ENCODE measurements at places on chromosomes 2 and 18.

- no peak for DNase-seq
- no peak overlapping the region for H3K4me3 ChIP-seq
- peak overlapping the region; percentile 34 for H3K27ac ChIP-seq
- no peaks in the 10 kb centered on the region for H3K27me3 ChIP-seq
- peaks cover 63% of the 10 kb centered on the region for H3K4me1 ChIP-seq
- no peaks in the 10 kb centered on the region for H3K36me3 ChIP-seq
These were observed 67.2 kb downstream of the MBP start for GRCh38 chr18:77065221-77065981.

- H3K27me3 ChIP-seq = no peaks in the 10 kb centered on the region
- no peak overlapping the region for H3K27ac ChIP-seq
These were observed 35.3 kb upstream of the CAVIN2 start for GRCh38 chr2:191881982-191882816.

GRCh38 chr18:57195341-57195740 is 48.5 kb downstream of the BOD1L2 start:
- no peak overlapping the region for H3K27ac ChIP-seq
- H3K4me3 ChIP-seq = no peak overlapping the region
- no peaks in the 10 kb centered on the region for H3K4me1 ChIP-seq
- H3K27me3 ChIP-seq = no peaks in the 10 kb centered on the region
- no peak for DNase-seq

DNA sequence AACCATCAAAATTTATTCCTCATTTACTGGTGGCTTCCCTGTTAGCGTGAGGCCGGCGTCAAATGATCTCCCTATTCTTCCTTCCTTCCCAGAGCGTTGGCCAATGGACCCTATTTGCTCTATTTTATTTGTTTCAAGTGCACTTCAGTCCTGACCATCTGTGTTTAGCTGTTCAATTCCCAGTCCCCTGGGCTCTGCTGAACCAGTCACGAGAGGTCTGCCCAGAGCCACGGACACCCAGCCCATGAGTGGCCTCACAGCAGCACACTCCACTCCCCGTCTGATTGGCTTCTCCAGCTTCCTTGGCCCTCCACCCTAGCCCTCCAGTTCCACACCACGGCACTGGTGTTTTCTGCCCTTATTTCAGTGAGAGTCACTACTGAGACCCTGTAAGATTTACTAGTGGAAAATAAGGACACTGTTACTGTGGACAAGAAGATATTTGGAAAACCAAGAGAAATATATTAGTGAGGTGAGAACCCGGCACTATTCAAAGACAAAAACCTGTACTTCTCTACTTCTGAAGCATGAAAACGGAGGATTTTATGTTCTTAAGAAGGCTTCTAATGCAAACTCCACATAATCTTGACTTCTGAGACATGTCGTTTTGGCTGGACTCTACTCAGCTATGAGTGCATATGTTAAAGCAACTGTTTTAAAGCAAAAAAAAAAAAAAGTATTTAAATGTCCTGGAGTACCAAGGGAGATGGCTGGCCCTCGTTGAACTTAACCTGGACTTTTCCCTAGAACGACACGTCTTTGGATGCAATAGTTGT is 86.6 kb downstream of the COL6A3 start:
- no peak for DNase-seq
- peaks cover 24% of the 10 kb centered on the region for H3K4me1 ChIP-seq
- H3K27me3 ChIP-seq = no peaks in the 10 kb centered on the region
- H3K4me3 ChIP-seq = no peak overlapping the region

GRCh38 chr2:160055726-160056108 is 6.7 kb downstream of the PLA2R1 start:
- no peaks in the 10 kb centered on the region for H3K36me3 ChIP-seq
- no peak overlapping the region for H3K27ac ChIP-seq
- H3K4me3 ChIP-seq = no peak overlapping the region
- peaks cover 63% of the 10 kb centered on the region for H3K4me1 ChIP-seq
- no peak for DNase-seq
- H3K27me3 ChIP-seq = no peaks in the 10 kb centered on the region

- no peak for DNase-seq
- H3K27ac ChIP-seq = no peak overlapping the region
- H3K4me1 ChIP-seq = no peaks in the 10 kb centered on the region
- no peaks in the 10 kb centered on the region for H3K36me3 ChIP-seq
- H3K27me3 ChIP-seq = no peaks in the 10 kb centered on the region
- H3K4me3 ChIP-seq = no peak overlapping the region
These were observed 36.3 kb upstream of the CCDC68 start for GRCh38 chr18:54995421-54996143.

DNA sequence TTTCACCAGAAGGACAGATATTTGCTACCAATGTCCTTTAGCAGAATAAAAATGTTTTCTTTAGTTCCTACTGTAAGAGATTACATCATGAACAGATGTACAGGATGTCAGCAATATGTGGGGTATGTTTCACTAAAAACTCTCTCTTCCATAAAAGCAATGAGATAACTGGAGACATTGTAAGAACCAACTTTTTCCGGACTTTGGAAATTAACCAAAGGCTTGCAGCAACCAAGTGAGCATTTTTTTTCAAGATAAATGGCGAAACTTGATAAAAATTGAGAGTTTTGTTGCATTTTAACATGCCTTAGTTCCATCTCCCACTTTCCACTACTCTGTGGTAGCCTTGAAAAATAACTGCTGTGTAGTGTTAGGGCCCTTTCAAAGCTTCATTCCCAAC is 429.8 kb upstream of the CDH2 start:
- H3K27ac ChIP-seq = no peak overlapping the region
- no peaks in the 10 kb centered on the region for H3K4me1 ChIP-seq
- no peaks in the 10 kb centered on the region for H3K36me3 ChIP-seq
- H3K27me3 ChIP-seq = no peaks in the 10 kb centered on the region
- H3K4me3 ChIP-seq = no peak overlapping the region

DNA sequence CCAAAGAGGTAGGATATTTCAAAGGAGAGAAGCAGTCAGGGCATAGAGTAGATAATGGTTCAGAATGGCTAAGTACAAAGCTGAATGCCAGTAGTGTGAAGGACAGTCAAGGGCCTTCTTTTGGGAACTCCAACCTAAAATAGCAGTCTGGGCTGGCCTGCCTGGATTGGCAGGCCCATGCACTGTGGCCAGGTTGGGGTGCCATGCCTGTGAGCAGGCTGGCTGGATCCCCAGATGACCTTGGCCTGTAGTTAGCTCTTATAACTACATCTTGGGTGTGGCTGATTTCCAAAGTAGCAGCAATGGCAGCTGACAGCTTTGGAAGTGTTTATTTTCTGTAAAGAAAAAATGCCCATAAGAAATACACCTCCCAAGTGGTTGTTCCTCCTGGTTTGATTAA is 51.5 kb upstream of the ITGB6 start:
- no peaks in the 10 kb centered on the region for H3K36me3 ChIP-seq
- no peak overlapping the region for H3K4me3 ChIP-seq
- H3K27ac ChIP-seq = peak overlapping the region; percentile 45
- H3K27me3 ChIP-seq = no peaks in the 10 kb centered on the region
- peaks cover 13% of the 10 kb centered on the region for H3K4me1 ChIP-seq
- peak; percentile 28 for DNase-seq

DNA sequence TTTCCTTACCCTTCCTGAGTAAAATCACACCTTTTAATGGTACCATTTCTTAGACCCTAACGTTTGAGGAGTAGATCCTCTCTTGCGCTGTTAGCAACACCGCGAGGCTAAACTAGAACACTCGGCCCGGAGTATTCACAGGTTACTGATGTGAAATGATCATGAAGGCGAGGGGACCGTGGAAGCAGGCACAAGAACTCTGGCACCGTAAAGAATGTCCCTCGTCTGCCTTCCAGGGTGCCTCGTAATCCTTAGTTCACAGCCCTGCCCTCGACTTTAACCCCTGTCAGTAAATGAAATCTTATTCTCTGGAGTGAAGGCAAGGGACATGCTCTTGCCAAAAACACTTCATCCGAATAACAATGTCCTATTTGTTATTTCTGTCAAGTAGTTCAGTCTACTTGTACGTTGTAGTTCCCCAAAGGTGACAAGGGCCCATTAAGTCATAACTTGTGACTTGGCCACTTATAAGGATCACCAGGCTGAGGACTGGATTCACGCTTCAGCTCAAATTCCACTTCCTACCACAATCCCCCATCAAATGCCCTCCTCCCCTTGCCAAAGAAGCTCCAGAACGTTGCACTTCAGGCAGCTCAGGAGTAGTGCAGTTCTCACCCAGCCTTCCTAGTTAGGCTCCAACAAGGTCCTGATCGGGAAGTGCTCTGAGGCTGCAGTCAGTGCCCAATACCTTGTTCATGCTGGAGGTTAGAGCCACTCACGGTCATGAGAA is 43.3 kb upstream of the ITM2C start:
- H3K4me3 ChIP-seq = no peak overlapping the region
- peak; percentile 33 for DNase-seq
- no peak overlapping the region for H3K27ac ChIP-seq
- no peaks in the 10 kb centered on the region for H3K27me3 ChIP-seq
- peaks cover 13% of the 10 kb centered on the region for H3K36me3 ChIP-seq
- H3K4me1 ChIP-seq = no peaks in the 10 kb centered on the region

DNA sequence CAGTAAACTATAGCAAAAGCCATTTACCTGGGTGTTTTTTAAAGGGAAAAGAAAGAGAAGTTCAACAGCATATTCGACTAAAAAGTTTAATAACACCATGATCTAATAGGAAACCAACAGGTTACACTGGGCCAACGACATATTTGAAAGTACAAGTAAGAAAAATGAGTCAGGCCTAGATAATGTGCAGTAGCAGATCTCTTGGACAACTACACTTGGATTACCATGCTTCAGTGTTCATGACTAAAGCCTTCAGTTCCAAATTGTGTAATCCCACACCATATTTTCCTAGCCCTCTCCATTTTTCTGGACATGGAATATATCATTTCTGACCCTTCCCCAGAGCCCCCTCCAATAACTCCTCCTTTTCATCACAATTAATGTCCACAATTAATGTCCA is 39.1 kb upstream of the FIGN start:
- H3K27ac ChIP-seq = no peak overlapping the region
- no peaks in the 10 kb centered on the region for H3K36me3 ChIP-seq

DNA sequence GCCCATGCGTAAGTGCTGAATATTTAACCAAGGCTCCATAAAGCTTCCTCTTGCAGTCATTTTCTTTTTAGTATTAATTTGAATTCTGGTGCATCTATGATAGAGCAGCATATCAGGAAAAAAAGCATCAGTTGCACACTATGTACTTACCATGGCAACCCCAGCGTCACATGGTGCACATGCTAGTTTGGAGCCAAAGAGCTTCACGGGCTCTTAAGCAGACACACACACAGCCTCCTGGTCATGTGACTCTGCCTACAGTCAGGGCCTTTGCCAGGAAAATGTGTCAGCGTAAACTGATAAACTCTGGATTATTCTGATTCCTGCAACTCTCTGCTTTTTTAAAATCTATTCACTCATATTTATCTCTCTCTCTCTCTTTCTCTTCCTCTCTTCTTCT is 30.2 kb downstream of the NYAP2 start:
- H3K4me1 ChIP-seq = no peaks in the 10 kb centered on the region
- H3K27me3 ChIP-seq = no peaks in the 10 kb centered on the region
- no peak overlapping the region for H3K27ac ChIP-seq
- H3K4me3 ChIP-seq = no peak overlapping the region
- peak; percentile 89 for DNase-seq

- no peak overlapping the region for H3K27ac ChIP-seq
- H3K27me3 ChIP-seq = no peaks in the 10 kb centered on the region
- no peaks in the 10 kb centered on the region for H3K36me3 ChIP-seq
- H3K4me3 ChIP-seq = no peak overlapping the region
- H3K4me1 ChIP-seq = no peaks in the 10 kb centered on the region
- DNase-seq = no peak
These were observed 388.0 kb upstream of the SYT4 start for GRCh38 chr18:43665105-43665788.

DNA sequence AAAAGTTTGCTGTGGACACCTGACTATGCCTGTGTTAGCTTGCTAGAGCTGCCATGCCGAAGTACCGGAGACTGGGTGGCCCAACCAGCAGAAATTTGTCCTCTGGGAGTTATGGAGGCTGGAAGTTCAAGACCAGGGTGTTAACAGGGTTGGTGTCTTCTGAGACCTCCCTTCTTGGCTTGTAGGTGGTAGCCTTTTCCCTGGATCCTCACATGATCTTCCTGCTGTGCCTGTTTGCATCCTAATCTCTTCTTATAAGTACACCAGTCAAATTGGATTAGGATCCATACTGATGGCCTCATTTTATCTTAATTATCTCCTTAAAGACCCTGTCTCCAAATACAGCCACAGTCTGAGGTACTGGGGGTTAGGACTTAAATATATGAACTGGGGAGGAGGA is 845 bp downstream of the TMEM177 start:
- H3K27me3 ChIP-seq = no peaks in the 10 kb centered on the region
- H3K4me3 ChIP-seq = no peak overlapping the region
- no peaks in the 10 kb centered on the region for H3K36me3 ChIP-seq
- H3K4me1 ChIP-seq = peaks cover 8% of the 10 kb centered on the region

- H3K27ac ChIP-seq = no peak overlapping the region
- H3K36me3 ChIP-seq = no peaks in the 10 kb centered on the region
- peaks cover 6% of the 10 kb centered on the region for H3K4me1 ChIP-seq
- H3K4me3 ChIP-seq = no peak overlapping the region
- H3K27me3 ChIP-seq = no peaks in the 10 kb centered on the region
These were observed 19.0 kb downstream of the AFTPH start for GRCh38 chr2:64543008-64543697.

- no peak overlapping the region for H3K4me3 ChIP-seq
- no peak overlapping the region for H3K27ac ChIP-seq
- no peaks in the 10 kb centered on the region for H3K27me3 ChIP-seq
- DNase-seq = no peak
- H3K36me3 ChIP-seq = no peaks in the 10 kb centered on the region
These were observed 30.7 kb downstream of the IGFBP5 start for GRCh38 chr2:216664593-216665034.

GRCh38 chr2:170836027-170836426 is 19.3 kb downstream of the GAD1 start:
- no peaks in the 10 kb centered on the region for H3K36me3 ChIP-seq
- no peak overlapping the region for H3K4me3 ChIP-seq
- no peak for DNase-seq
- H3K27ac ChIP-seq = no peak overlapping the region
- no peaks in the 10 kb centered on the region for H3K27me3 ChIP-seq
- H3K4me1 ChIP-seq = no peaks in the 10 kb centered on the region

GRCh38 chr2:25042321-25043240 is 705 bp downstream of the EFR3B start:
- no peaks in the 10 kb centered on the region for H3K27me3 ChIP-seq
- H3K4me1 ChIP-seq = peaks cover 29% of the 10 kb centered on the region
- peak; percentile 50 for DNase-seq
- H3K27ac ChIP-seq = peak overlapping the region; percentile 60

DNA sequence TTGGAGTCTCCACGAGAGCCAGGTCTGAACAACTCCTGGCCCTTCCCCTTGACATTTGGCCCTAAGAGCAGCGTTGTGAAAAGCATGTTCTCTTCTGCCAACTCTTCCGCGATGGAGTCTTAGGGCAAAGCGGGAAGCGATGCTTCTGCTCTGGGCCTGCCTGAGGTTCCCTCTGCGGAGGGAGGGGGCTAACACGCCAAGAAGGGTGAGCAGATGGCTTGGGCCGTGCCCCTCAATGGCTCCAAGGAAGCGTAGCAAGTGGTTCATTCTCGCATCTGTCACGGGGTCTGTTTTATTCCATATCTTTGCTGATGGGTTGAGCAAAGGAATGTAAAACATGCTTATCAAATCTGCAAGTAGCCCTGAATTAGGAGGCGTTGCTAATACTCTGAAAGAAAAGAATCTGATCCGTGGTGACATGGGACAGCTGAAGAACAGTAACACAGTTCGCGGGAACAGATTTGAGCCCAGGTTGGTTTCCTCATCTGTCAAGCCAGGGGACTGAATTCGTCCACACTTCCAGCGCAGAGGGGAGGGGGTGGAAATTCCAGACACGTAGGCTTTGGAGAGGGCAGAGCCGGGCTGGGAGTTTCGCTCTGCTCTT is 38.0 kb downstream of the DNMT3A start:
- no peaks in the 10 kb centered on the region for H3K27me3 ChIP-seq
- peaks cover 14% of the 10 kb centered on the region for H3K36me3 ChIP-seq
- H3K4me1 ChIP-seq = peaks cover 12% of the 10 kb centered on the region
- no peak for DNase-seq

Measured in thyroid gland (tissue), 4 donors.